ENCODE measurements at places on chromosomes 5 and 9. TPM values are rescaled to one million over a fixed set of nuclear protein-coding genes. Genes with fewer than 3 reads are reported as not detected.

Gene SKP2
- 21.1 TPM for total RNA-seq

Gene PRSS3
- total RNA-seq: 8.7 TPM

Gene ZCCHC10
- 30.8 TPM for total RNA-seq

Gene MOB3B
- 11.9 TPM for total RNA-seq

Gene PCSK1
- 0.29 TPM for total RNA-seq

Gene NUTM2F
- total RNA-seq: not detected

Gene FGF10
- not detected for total RNA-seq

Gene TGFBR1
- 83.9 TPM for total RNA-seq

Gene PAEP
- total RNA-seq: 0.25 TPM

Gene TMEM171
- 4.0 TPM for total RNA-seq

Gene CDKN2B
- total RNA-seq: not detected

Gene ENG
- 0.15 TPM for total RNA-seq

Gene AMBP
- total RNA-seq: 7.1 TPM

Gene ZDHHC11
- total RNA-seq: 15.8 TPM

Data from A549 treated with AZD2906 at 1 μM for 4 hours (cell line).